ENCODE measurements at places on chromosomes 2 and 18.
A peak's percentile ranks its signal among the peaks of the same experiment; 100 is the strongest.

GRCh38 chr18:2547477-2548087 is 23.7 kb downstream of the METTL4 start:
- no peak for DNase-seq

- DNase-seq, result no peak
Measured at GRCh38 chr2:126403039-126403628, 252.8 kb upstream of the GYPC start.

- peak; percentile 65 for DNase-seq
Measured at GRCh38 chr2:27428978-27429541, 629 bp downstream of the NRBP1 start.

- DNase-seq, result no peak
Measured at GRCh38 chr2:126932966-126933710, 34.4 kb downstream of the TEX51 start.

DNA sequence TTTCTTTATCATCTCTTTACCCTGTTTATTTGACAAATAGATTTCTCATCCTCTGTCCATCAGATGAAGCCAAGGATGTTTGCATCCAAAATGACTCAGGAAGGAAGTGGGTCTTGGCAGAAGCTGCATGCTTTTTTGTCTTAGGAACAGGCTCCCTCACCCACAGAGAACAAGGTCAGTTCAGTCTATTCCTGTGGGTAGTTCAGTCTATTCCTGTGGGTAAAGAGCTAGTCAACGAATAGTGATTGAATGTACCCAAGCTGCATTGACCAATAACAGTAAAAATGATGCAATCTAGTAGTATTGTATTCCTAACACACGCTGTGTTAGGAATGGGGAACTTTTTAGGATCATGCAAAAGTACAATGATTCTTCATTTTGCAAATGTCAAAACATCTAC is 290.8 kb upstream of the TANK start:
- DNase-seq, result no peak

DNA sequence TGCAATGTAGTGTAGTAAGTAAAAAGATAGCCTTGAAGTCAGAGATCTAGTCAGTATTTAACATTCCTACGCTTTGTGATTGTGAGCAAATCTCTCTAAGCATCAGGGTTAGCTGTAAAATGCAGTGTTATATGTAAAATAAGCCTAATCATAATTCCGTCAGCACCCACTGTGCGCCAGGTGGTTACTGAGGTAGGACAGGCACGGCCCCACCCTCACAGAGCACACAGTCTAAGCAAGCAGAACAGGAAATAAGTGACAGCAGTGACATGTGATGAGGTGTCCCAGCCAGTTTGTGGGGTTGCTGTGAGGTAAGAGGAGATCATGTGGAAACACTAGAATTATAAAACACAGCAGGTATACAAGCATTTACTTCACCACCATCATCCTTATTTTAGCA is 267.1 kb downstream of the ICOS start:
- DNase-seq, result no peak

GRCh38 chr2:85772019-85772745 is 18.4 kb downstream of the ATOH8 start:
- DNase-seq, result no peak

GRCh38 chr2:100902817-100903405 is 83.0 kb downstream of the NPAS2 start:
- DNase-seq, result no peak

DNA sequence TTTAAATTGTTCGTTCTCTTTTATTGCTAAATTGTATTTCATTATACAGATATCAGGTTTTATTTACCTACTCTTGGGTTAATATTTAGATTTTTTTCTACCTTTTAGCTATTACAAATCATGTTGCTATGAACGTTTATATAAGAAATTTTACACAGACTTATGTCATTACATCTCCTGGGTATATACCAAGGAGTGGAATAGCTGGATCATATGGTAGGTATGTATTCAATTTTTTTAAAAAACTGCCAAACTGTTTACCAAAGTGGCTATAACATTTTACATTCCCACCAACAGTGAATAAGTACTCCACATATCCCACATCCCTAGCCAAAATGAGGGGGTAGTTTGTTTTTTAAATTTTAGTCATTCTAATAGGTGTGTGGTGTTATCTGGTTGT is 32.3 kb upstream of the BAZ2B start:
- DNase-seq, result no peak

DNA sequence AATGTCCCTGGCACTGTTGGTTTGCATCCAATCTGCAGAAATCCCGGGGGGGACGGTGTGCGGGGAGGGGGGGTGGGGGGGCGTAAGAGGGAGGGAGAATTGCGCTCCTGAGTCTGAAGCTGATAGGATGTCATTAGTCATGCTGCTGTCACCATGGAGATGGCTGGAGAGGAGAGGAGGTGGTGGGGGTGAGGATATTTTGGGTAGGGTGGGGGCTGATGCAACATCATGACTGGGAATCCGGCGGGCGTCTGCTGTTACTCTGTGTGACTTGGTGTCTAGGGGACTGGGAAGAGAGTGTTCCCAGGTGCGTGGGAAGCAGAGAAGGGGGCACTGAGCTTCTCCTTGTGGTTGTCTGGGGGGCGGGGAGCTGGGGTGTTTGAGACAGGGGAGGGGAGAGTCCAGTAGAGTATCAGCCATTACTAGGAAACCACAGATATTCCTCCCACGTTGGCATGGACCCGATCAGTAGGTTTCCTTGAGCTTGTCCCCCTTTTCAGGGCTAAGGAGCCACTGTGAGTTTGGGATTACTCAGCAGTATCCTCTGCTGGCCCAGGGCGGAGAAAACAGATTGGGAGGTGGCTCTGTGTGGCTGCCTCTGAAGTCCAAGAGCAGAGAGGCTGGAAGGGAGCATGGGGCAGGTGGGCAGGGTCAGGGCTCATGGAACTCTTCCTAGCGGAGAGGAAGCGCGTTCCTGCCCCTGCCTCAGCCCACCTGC is 18.9 kb downstream of the TET3 start:
- no peak for DNase-seq

DNA sequence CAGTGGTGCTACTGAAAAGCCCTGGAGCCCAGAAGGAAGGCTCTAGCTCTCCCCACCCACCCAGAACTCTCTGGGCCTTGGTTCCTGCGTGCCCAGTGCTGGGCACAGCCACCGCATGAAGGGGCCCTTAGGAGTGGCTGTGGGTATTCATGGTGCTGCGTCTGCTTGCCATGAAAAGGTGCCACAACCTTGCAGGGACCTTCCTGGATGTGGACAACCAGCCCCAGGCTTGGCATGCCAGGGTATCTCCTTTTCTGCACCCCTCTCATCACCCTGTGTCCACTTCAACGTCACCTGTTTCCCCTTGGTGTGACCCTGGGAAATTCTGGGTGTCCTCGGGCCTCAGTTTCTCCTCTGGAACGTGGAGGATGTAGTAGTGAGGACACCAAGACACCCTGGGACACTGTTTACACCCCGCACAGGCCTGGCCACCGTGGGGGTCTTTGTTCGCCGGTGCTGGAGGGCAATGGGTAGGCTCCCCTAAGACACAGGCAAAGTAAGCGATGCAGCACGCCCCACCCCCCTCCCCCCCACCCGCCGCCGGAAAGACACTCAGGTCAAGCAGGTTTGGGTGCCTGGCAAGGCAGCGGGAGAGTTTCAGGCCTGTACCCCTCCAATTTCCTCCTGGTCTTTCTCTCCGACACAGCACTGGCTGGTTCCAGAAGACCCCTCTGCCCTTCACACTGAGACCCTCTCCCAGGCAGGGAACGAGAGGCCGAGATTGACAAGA is 34.8 kb upstream of the TAF1B start:
- DNase-seq, result no peak

DNA sequence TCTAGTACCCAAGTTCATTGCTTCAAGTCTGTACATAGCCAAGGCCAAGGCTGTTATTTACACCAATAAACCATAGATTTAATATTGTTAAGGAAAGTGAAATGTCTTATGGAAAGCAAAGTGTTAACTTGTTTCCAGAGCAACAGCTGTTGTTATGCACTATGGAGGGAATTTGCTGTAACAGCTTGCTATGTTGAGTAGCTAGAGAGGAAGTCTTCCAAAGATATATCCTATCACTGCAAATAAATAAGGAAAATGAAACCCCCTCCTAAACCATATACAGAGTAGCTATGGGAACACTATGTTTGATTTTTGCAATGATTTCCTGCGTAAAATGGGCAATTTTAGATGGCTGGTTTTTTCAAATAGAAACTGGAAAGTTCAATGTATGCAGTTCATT is 21.1 kb downstream of the TMEM182 start:
- no peak for DNase-seq

- no peak for DNase-seq
Measured at GRCh38 chr2:15693926-15694588, 102.4 kb downstream of the DDX1 start.

DNA sequence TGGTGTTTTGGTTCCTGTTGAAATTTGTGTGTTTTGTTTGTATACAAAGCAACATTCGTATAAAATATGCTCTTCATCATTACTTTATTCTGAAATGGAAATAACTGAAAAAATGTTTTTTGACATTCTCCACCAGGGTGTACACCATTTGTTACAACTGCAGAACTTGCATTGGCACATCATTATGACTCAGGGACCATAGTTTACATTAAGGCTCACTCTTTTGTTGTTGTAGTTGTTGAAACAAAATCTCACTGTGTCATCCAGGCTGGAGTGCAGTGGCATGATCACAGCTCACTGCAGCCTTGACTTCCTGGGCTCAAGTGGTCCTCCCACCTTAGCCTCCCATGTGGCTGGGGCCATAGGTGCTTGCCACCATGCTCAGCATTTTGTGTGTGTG is 676.6 kb downstream of the TDRD15 start:
- DNase-seq, result no peak

DNA sequence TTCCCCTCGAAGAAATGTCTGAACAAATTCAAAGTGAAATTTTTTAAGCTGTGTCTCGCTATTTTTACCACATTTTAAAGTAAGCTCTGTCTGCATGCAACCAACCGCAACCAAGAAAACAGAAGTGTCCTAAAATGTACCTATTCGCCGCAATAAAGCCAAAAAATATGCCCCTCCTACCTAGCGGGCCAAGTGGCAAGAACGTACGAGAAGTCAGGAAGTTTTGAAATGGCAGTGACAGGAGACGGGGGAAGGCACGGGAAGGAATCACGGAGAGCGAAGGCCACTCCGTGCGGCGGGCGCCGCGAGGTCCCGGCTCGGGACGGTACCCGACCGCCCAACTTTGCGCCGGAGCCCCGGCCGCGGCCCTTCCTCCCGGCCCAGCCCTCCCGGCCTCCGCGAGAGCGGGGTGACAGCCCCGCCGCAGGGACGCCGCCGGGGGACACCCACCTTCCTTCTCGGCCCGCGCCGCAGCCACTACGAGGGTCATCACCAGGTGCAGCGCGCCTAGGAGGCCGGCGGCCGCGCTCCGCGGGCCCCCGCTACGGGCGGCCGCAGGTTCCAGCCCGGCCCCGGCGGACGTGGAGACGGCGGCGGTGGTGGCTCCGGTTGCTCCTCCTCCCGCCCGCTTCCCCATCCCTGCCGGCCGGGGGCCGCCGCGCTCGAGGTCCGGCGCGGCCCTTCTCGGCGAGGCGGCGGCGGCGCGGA is 568 bp downstream of the TMEM131 start:
- DNase-seq, result peak; percentile 34

- DNase-seq, result peak; percentile 63
Measured at GRCh38 chr2:25301453-25302352, 40.0 kb downstream of the DNMT3A start.

- peak; percentile 15 for DNase-seq
Measured at GRCh38 chr18:63098018-63098981, 221.3 kb downstream of the BCL2 start.

- DNase-seq, result no peak
Measured at GRCh38 chr2:118689456-118689855, 158.0 kb downstream of the EN1 start.

GRCh38 chr2:203510941-203511305 is 24.2 kb downstream of the RAPH1 start:
- no peak for DNase-seq

- no peak for DNase-seq
Measured at GRCh38 chr18:49619801-49620200, 57.9 kb downstream of the LIPG start.

GRCh38 chr2:65182570-65182969 is 45.1 kb upstream of the ACTR2 start:
- DNase-seq, result no peak

DNA sequence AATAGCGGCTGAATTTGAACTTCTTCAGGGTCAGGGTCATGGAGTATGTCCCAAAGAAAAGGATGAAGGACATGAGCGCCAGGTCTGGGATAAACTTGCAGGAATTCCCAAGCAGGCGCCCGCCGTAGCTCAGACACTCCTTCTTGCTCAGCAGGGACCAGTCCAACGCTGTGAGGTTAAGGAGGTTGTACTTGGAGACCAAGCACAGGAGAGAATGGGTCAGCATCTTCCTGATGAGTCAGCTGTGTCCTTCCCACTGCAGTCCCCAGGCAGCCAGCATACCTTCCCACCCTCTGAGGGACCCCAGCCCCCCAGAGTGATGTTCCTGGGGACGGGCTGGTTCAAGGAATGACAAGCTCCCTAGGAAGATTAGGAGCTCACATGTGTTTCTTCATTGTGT is 40.9 kb downstream of the MTHFD2 start:
- no peak for DNase-seq

- no peak for DNase-seq
Measured at GRCh38 chr2:46303233-46303632, 6.0 kb downstream of the EPAS1 start.

DNA sequence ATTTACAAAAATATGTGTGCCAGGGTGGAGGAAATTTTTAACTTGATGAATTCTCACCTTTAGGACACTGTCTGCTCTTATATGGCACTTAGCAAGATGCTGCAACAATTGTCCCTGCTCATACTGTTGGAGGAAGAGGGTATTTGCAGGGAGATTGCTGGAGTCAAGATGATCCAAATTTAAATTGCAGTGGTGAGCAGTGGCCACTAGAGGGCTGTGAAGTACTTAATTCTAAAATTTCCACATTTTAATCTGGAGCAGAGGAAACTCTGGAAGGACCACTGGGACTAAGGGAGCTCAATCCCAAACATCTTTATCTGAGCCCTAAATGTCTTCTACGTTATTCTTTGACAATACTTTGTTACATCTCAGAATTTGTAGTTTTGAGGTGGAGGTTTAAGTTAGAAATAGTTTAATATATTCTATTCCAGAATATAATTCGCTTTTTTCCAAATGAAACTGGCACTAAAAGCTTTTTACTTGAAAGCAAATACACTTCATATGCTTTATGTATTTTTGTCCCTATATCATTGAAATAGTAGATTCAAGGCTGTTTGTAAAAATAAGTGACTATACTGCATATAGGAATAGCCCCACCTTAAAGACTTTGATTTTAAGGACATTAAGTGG is 33.0 kb upstream of the PTH2R start:
- DNase-seq, result no peak

DNA sequence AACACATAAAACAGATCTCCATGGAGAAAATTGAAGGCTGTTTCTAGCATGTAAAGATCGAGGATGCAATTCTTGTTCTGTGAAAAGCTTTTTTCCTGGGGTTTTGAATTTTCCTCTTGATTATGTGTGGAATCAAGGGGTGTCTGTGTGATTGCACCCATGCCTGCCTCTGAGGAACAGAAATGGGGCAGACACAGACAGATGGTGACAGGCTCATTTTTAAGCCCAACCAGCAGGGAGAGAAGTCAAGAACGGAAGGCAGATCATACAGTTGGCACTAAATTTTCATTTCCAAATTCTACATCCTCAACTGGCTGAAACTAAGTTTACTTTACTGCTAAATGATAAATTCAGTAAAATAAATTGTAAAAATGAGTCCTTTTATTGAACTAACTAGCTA is 1037.7 kb upstream of the KLHL29 start:
- no peak for DNase-seq

- DNase-seq, result no peak
Measured at GRCh38 chr18:46336278-46337111, 232.3 kb downstream of the HAUS1 start.
